MCF 10A (cell line): ENCODE measurements at places on chromosomes 7 and 10. TPM values are rescaled to one million over a fixed set of nuclear protein-coding genes. Genes with fewer than 3 reads are reported as not detected.

DNA sequence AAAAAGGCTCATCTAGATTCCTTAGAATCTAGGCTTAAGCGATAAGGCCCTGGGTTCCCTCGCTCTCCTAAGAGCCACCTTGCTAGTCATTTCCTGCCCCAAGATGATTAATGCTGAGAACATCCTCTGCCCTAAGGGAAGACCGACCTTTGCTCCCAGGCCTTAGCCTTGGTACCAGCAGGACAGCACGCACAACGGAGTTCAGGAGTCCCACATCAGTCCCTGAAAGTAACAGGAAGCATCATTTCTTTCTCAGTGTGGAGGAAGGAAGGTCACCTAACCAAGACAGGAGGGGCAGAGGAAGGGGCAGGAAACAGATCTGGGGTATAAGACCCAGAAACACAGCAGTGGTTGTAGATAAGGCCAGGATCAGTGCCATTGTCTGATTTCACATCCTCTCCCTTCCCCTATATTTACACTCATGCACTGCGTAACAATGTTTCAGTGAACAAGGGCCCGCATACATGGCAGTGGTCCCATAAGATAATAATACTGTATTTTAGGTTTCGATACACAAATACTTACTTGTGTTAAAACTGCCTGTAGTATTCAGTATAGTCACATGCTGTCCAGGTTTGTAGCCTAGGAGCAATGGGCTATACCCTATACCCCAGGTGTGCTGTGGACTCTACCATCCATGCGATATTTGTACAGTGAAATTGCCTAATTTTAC lies 8.1 kb upstream of the FAM107B start:
- peak; percentile 58 for DNase-seq

DNA sequence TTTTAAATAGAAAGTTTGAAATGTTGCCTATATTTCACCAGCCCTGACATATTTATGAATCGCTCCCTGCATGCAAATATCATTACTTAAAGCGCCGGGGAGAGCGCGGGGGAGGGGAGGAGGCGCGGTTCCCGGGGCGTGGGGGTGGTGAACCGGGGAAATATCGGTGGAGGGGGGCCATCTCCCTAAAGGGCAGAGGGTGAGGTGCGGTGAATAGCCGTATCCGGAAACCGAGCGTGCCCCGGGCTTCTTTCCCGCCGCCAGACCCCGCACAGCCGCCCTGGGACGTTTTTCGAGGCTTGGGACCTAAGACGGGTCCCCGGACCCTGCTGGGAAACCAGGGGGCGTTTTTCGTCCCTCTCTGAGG lies 6.9 kb upstream of the ZNF503 start:
- no peak for DNase-seq

GRCh38 chr10:86687750-86688149 lies 19.4 kb downstream of the LDB3 start:
- DNase-seq = no peak

- DNase-seq = no peak
Observed at GRCh38 chr7:65912237-65912636, 39.4 kb downstream of the VKORC1L1 start.

Gene TUBB8
- not detected in 2 replicates for total RNA-seq

Gene HKDC1
- 0.68 and 1.1 TPM in 2 replicates for total RNA-seq

Gene URGCP
- total RNA-seq = 37.2 and 51.1 TPM in 2 replicates
